Body of pancreas (tissue), 4 donors: ENCODE measurements at places on chromosomes 5 and 9. TPM values are rescaled to one million over a fixed set of nuclear protein-coding genes. Genes with fewer than 3 reads are reported as not detected.
A peak's percentile ranks its signal among the peaks of the same experiment; 100 is the strongest.

AQP7 gene
- 29.7 TPM for total RNA-seq

PGM5 gene
- 6.9 TPM for total RNA-seq

DNA sequence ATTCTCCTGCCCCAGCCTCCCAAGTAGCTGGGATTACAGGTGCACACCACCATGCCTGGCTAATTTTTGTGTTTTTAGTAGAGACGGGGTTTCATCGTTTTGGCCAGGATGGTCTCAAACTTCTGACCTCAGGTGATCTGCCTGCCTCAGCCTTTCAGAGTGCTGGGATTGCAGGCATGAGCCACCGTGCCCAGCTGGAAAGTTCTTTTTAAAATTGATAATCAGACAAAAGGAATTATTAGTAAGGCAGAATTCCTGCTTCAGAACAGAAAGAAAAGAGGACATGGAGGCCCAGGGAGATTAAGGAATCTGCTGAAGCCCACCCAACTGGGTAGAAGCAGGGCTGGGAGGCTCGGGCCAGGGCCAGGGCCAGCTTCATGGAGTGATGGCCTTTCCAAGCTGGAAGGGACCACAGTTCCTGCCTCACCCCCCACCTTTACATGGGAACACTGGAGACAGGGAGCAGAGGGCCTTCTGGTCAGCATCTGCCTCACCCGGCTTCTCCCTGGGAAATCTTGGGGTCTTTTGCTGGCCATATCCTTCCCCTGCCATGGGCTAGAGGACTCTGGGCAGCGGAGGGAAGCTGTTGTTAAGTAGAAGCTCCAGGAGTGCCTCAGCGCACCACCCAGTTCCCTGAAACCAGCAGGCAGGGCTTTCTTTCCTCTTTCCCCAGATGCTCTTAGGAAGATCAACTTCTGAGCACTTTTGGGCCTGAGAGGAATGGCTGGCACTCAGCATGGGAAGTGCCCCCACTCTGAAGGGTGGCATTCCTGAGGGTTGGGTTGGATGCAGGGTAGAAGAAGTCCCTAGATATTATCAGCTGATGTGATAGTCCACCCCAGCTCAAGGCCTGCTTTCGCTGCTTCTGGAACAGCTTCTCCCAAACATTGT, 70.1 kb downstream of the RGS3 start:
- no peaks in the 10 kb centered on the region for H3K36me3 ChIP-seq
- DNase-seq = no peak
- no peak overlapping the region for H3K27ac ChIP-seq
- H3K27me3 ChIP-seq = no peaks in the 10 kb centered on the region
- no peak overlapping the region for H3K4me3 ChIP-seq

C5orf46 gene
- not detected for total RNA-seq

DNA sequence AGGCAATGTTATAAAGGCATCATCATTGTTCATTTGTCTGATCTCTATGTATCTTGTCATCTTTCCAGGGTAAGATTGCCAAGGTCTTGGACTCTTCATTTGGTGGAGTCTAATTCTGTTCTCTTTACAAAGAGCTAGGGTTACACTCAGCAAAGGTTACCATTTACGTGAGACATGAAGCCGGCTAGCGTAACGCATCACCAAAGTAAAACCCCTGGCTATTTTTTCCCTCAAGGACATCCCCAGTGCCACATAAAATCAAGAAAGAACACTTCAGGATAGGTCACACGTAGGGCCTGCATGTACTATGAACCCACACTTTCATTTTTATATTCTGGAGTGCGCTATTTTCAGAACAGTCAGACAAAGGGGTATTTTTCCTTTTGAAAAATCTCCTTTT, 20.0 kb upstream of the MYOT start:
- no peak for DNase-seq
- H3K36me3 ChIP-seq = no peaks in the 10 kb centered on the region
- H3K4me1 ChIP-seq = no peaks in the 10 kb centered on the region
- no peak overlapping the region for H3K4me3 ChIP-seq

- no peaks in the 10 kb centered on the region for H3K4me1 ChIP-seq
- H3K27me3 ChIP-seq = no peaks in the 10 kb centered on the region
Measured at GRCh38 chr5:152177626-152178349, 227.3 kb downstream of the NMUR2 start.

PDZD2 gene
- 3.9 TPM for total RNA-seq

DNA sequence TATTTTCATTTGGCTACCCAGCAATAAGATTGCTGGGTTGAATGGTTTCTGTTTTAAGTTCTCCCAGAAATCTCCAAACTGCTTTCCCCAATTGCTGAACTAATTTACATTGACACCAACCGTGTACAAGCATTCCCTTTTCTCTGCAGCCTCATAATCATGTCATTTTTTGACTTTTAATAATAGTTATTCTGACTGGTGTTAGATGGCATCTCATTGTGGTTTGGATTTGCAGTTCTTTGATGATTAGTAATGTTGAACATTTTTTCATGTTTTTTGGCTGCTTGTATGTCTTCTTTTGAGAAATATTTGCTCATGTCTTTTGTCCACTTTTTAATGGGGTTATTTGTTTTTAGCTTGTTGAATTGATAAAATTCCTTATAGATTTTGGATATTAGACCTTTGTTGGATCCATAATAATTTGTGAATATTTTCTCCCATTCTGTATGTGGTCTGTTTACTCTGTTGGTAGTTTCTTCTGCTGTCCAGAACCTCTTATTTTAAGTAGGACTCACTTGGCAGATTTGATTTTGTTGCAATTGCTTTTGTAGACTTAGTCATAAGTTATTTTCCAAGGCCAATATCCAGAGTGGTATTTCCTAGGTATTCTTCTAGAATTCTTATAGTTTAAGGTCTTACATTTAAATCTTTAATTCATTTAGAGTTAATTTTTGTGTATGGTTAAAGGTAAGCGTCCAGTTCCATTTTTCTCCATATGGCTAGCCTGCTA, 793.7 kb downstream of the BRINP1 start:
- no peak overlapping the region for H3K27ac ChIP-seq
- no peak overlapping the region for H3K4me3 ChIP-seq
- no peaks in the 10 kb centered on the region for H3K36me3 ChIP-seq
- no peaks in the 10 kb centered on the region for H3K4me1 ChIP-seq
- H3K27me3 ChIP-seq = no peaks in the 10 kb centered on the region
- DNase-seq = no peak

AQP3 gene
- 50.3 TPM for total RNA-seq

DNA sequence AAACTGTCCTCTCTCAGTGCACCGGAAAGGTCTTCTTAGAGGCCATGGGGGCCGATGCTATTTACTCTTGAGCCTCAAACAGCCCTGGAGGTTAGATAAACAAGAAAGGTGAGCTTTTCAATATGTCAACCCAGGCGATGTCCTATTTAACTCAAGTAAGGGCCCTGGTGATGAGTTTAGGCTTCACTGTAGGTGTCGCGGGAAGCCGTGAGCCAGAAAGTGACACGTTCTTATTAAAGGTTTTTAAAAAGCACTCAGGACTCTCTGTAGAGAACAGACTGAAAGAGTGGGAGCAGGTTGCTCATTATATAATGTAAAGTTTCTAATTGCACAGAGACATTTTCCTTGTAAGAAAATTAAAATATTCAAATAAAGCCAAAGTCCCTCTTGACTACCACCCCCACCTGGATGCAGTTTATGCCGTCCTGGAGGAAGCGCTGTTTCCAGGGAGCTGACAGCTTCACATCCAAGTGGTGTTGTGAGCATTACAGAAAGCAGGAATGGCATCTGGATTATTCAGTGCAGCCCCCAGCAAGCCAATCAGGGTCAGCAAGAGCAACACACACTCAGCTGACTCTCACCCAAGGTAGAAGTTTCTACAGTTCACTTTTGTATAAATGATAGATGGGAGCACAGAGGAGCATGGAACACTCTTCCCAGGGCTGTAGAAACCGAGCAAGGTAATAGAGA, 280.3 kb downstream of the DRD1 start:
- no peak overlapping the region for H3K27ac ChIP-seq
- H3K4me3 ChIP-seq = no peak overlapping the region
- no peaks in the 10 kb centered on the region for H3K27me3 ChIP-seq
- H3K36me3 ChIP-seq = no peaks in the 10 kb centered on the region
- no peak for DNase-seq
- H3K4me1 ChIP-seq = no peaks in the 10 kb centered on the region

DNA sequence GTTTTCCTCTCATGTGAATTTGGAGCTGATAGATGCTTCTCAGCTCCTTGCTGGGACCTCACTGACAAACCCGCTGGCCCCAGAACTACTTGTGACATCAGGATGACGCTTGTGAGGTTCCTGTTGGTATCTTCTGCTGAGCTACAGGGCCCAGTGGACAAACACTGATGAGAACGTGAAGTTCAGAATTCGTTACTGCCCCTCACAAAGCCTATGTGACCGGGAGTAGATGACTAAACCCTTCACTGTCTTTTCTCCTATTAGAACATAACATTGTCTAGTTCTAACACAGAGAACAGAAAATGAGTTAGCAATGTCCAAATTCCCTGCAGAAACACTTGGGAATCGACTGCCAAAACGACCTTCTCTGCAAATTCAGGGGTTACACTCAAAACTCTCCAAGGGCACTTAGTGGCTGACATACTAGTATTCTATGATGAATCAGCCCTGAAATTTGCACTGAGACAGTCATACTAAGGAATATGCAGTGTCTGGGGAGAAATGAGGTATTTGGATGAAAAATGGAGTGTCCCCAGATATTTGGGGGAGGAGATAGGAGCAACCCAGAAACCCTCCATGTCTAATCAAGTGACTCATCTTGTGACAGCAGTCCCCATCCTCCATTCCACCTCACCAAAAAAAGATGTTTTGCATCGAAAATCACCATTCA, 143.2 kb upstream of the TRIM32 start:
- no peak overlapping the region for H3K27ac ChIP-seq
- peak; percentile 34 for DNase-seq
- no peaks in the 10 kb centered on the region for H3K36me3 ChIP-seq
- no peaks in the 10 kb centered on the region for H3K27me3 ChIP-seq
- H3K4me3 ChIP-seq = no peak overlapping the region

- H3K4me1 ChIP-seq = no peaks in the 10 kb centered on the region
- no peak for DNase-seq
- no peaks in the 10 kb centered on the region for H3K36me3 ChIP-seq
Measured at GRCh38 chr5:175285261-175285660, 158.7 kb downstream of the DRD1 start.

GRCh38 chr9:129568560-129569501, 52.1 kb downstream of the C9orf50 start:
- H3K36me3 ChIP-seq = no peaks in the 10 kb centered on the region
- no peaks in the 10 kb centered on the region for H3K27me3 ChIP-seq
- peak overlapping the region; percentile 67 for H3K27ac ChIP-seq

ZFP62 gene
- 17.1 TPM for total RNA-seq

- H3K4me3 ChIP-seq = no peak overlapping the region
- DNase-seq = no peak
- no peaks in the 10 kb centered on the region for H3K4me1 ChIP-seq
- H3K36me3 ChIP-seq = no peaks in the 10 kb centered on the region
- no peak overlapping the region for H3K27ac ChIP-seq
Measured at GRCh38 chr5:178287791-178288105, 55.1 kb upstream of the PHYKPL start.

GRCh38 chr5:135534609-135535419, 950 bp downstream of the NEUROG1 start:
- no peak overlapping the region for H3K4me3 ChIP-seq
- DNase-seq = no peak
- H3K4me1 ChIP-seq = peaks cover 15% of the 10 kb centered on the region
- H3K27ac ChIP-seq = no peak overlapping the region
- no peaks in the 10 kb centered on the region for H3K36me3 ChIP-seq

PPP3R2 gene
- not detected for total RNA-seq

DNA sequence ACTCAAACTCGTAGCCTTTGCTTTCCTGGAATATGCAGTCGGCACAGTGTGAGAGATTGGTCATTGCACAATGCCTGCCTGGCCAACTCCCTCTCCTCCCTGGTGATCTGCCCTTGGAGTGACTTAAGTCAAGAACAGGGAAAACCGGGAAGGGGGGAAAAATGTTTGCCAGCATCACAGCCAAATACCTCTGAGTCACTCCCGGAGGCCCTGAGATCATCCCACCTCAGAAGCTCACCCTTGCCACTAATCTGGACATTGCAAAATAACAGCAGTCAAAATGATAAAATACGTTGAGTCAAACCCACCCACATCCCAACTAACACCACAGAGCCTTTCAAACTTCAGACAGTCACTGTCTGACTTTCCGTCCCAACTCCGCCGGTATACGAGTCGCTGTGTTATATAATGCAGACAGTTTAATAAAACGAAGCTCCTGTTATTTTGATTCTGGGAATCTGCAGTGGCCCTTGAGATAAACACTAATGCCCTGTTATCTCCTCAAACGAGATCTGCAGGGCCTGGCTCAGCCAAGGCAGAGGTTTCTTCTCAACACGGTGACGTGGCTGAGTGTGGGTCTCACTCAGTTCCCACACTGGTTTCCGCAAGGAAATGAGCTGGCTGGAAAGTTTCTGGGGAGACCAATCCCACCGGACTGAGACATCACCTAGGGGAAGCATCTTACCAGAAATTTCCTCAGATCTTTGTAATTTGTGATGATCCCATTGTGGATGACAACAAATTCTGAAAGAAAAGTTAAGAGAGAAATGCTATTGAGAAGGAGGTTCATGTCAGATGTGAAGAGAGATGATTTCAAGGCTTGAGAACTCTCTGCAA, 22.1 kb downstream of the GFPT2 start:
- peak; percentile 80 for DNase-seq
- H3K27me3 ChIP-seq = no peaks in the 10 kb centered on the region
- H3K27ac ChIP-seq = peak overlapping the region; percentile 66
- no peaks in the 10 kb centered on the region for H3K36me3 ChIP-seq
- no peak overlapping the region for H3K4me3 ChIP-seq

SPINK7 gene
- not detected for total RNA-seq

GRCh38 chr5:69367697-69368279, 1.5 kb downstream of the AK6 start:
- peaks cover 9% of the 10 kb centered on the region for H3K36me3 ChIP-seq
- DNase-seq = no peak
- no peak overlapping the region for H3K27ac ChIP-seq
- H3K4me1 ChIP-seq = peaks cover 25% of the 10 kb centered on the region

GRCh38 chr5:115389799-115390382, 93.4 kb upstream of the CCDC112 start:
- no peaks in the 10 kb centered on the region for H3K27me3 ChIP-seq
- DNase-seq = no peak
- peaks cover 12% of the 10 kb centered on the region for H3K4me1 ChIP-seq
- no peak overlapping the region for H3K27ac ChIP-seq
- no peaks in the 10 kb centered on the region for H3K36me3 ChIP-seq

- no peak overlapping the region for H3K27ac ChIP-seq
- no peaks in the 10 kb centered on the region for H3K4me1 ChIP-seq
- DNase-seq = no peak
- no peak overlapping the region for H3K4me3 ChIP-seq
- H3K36me3 ChIP-seq = no peaks in the 10 kb centered on the region
- no peaks in the 10 kb centered on the region for H3K27me3 ChIP-seq
Measured at GRCh38 chr5:101067429-101067828, 164.3 kb upstream of the ST8SIA4 start.

DNA sequence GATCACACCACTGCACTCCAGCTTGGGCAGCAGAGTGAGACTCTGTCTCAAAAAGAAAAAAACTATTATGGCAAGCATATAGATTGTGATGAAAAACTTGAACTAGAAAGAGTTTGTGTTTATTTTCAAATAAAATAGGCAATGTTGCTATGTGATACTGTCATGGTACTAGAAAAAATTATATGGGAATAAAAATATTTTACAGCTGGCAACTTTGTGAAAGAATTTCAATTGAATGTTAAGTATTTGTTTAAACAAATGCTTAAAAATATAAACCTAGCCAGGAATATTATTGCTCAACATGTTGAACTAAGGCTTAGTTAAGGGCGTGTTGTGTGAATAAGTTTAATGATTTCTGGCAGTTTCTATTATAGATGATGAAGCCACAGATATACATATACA, 31.7 kb downstream of the HSDL2 start:
- H3K4me3 ChIP-seq = no peak overlapping the region
- H3K27me3 ChIP-seq = no peaks in the 10 kb centered on the region
- H3K27ac ChIP-seq = no peak overlapping the region
- no peak for DNase-seq

CDC25C gene
- total RNA-seq = not detected
